Fibroblast of lung (primary cell): ENCODE measurements at places on chromosomes 4 and X. TPM values are rescaled to one million over a fixed set of nuclear protein-coding genes. Genes with fewer than 3 reads are reported as not detected.

- DNase-seq, result no peak
Measured at GRCh38 chrX:93703701-93704100, 29.7 kb downstream of the FAM133A start.

- DNase-seq, result no peak
Measured at GRCh38 chr4:8571702-8572685, 8.2 kb upstream of the GPR78 start.

DNA sequence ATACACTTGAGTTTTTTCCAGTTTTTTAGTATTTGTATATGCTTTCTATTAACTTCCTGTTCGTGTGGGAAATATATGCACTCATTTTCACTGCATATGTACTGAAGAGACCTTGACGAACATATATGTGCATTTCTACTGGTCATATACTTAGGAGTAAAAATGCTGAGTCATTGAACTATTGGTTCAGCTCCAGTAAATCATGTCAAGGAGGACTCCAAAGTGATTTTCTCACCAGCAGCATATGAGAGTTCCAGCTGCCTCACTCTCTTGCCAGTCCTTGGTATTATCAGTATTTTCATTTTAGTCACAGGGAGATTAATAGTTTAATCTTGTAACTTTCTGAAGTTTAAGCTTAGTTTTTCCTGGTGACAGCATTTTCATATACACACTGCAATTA is 2750.2 kb downstream of the ARAP2 start:
- DNase-seq, result peak; percentile 12

DNA sequence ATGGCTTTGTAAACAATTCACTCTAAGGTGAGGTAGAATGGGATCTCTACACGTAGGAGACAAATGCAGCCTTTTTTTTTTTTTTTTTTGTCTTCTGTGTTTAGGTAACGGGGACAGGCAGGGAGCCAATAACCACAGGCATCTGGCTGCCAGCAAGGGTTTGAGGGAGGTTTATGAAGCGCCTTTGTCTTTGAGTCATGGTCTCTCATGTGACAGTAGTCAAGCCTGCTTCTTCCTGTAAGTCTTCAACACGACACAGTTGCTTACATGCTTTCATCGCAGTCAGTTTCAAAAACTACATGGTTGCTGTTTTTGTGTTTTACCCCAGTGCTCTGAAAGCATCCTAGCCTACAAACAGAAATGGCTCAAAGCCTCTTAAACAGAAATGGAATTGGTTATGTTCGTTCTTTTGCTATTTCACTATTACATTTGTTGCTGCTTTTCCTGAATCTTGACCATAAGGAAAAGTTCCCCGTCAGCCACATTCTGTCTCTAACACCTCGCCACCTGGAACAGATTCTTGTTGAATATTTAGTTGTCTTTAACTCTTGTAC is 127.8 kb upstream of the METTL14 start:
- peak; percentile 74 for DNase-seq

L1CAM gene
- polyA plus RNA-seq, result 1.2 and 1.7 TPM in 2 replicates
